Astrocyte of the cerebellum (primary cell): ENCODE measurements at places on chromosomes 1 and 21.

- no peak for DNase-seq
Observed at GRCh38 chr1:100308777-100309176, 42.8 kb downstream of the RTCA start.

GRCh38 chr1:162191396-162192305 lies 122.2 kb downstream of the NOS1AP start:
- no peak for DNase-seq

- DNase-seq = no peak
Observed at GRCh38 chr1:154867841-154868605, 2.1 kb downstream of the KCNN3 start.

DNA sequence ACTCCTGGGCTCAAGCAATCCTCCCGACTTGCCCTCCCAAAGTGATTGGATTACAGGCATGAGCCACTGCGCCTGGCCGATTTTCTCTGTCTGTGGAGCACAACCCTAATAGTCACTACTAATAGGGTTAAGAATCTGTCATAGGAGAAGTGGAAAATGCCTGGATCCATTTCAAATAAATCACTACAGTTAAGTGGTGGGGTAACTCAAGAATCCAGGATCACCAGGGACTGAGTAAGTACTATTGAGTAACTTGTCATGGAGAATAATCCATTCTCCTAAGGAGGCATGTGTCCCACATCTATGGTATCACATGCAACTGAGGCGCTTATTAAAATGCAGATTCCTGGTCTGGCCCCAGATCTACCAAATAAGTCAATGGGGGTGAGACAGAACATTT lies 53.2 kb downstream of the OPTC start:
- no peak for DNase-seq

DNA sequence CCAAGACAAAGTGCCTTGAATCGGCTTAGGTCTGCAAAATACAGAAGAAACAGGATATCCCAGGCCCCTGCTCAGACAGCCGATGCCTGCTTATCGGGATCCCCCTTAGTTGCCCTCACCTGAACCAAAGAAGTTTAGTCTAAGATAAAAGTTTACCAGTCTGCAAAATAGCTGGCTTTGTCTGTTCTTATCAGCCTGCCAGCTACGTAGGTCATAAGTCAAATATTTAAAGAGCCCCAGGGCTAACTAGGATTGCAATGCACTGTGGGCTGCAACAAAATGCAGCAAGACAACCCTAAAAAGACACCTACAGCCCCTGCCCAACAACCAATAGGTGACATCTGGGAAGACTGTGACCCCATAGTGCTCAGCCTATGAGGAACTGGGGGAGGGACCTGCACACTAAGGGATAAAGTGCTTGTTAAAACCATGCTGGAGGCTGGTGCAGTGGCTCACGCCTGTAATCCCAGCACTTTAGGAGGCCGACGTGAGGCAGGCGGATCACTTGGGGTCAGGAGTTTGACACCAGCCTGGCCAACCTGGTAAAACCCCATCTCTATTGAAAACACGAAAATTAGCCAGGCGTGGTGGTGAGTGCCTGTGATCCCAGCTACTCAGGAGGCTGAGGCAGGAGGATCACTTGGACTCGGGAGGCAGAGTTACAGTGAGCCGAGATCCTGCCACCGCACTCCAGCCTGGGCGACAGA lies 27.4 kb downstream of the LRRC3 start:
- DNase-seq = no peak

GRCh38 chr1:225485226-225485625 lies 57.4 kb upstream of the LBR start:
- no peak for DNase-seq
